ENCODE measurements at places on chromosomes 3 and 15. TPM values are rescaled to one million over a fixed set of nuclear protein-coding genes. Genes with fewer than 3 reads are reported as not detected.
A peak's percentile ranks its signal among the peaks of the same experiment; 100 is the strongest.

DNA sequence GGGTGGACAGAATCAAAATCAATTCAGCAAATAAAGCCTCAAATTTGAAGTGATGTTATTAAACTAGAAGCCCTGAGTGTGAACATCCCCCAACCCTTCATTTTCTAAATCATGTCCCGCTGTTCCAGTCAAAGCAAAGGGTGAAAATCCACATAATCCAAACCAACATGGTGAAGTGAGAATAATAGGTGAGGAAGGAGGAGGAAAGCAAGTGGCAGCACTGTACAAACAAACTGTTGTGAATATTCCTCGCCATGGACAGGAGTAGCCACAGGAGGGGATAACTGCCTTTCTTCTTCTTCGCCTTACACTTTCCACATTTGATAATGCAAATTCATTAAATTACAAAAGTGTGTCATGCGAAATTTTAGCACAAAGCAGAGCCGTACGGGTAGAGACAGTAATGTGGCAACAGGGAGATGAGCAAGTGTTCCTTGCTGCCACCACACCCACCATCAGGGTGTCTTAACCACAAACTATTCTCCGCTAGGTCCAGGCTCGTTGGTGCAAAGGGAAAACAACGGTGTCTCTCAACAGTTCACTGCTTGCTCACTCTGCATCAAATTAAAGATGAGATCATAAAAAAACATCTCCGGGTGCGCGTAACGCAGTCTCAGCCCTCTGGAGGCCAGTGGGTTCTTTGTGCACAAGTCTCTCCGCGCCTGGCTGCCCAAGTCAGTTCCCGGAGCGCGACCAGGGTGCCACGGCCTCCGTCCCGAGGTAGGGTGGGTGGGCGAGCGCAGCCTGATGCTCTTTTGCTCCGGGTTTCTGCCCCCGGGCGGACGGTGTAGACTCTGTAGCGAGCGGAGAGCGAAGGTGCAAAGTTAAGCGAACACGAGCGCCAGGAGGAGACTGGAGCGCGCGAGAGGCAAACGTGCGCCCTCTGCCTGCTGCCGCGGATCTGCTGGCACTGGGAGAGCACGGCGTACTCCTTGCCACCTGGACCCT is 6.7 kb downstream of the EPHA3 start:
- DNase-seq, result peak; percentile 70

DNA sequence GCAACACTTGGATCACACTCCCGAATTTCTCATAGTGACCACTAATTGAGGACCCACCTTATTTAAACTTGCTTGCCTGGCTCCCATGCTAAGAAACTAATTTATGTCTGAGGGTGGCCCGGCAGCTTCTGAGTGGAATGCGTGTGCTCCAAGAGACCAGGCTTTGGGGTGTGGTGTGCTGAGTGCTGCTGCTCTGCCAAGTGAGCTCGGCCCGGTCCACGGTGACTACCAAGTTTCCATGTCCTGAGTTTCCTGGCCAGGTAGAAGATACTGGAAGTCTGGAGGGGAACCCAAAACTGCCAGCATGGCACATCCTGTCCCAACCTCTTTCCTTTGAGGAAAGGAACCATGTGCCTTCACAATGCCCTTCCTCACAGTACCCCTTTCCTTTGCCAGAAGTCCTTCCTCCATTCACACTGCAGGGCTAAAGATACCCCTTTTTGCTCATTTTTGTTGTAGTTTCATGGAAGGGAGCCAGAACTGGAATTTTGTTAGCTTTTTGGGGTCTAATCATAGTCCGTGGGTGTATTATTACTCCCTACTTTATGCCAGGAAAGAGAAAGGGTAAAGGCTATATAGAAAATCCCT is 59.1 kb upstream of the ACAD9 start:
- no peak for DNase-seq

DNA sequence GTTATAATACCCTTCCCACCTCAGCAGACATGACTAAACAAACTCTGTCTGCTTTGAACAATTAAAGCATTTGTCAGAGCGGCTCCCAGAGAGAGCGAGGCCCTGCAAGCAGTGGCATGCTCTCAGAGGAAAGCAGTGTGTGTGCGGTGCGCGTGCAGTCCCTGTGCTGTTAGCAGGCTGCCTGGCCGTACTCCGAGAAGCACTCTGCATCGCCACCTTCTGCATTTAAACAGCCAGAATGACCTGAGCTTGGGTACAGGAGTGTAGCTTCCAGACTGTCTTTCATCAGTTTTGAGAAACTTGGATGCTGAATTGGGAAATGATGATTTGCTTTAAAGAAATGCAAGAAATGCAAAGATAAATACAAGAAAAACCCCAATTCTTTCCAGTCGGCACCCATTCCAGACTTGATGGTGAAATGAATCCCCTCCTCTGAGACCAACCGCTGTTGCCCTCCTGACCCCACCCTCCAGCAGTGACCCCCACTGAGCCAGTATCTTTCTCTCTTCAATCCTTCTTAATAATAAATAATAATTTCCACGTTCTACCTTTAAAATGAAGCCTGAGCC is 113.5 kb downstream of the VGLL4 start:
- DNase-seq, result peak; percentile 97

DNA sequence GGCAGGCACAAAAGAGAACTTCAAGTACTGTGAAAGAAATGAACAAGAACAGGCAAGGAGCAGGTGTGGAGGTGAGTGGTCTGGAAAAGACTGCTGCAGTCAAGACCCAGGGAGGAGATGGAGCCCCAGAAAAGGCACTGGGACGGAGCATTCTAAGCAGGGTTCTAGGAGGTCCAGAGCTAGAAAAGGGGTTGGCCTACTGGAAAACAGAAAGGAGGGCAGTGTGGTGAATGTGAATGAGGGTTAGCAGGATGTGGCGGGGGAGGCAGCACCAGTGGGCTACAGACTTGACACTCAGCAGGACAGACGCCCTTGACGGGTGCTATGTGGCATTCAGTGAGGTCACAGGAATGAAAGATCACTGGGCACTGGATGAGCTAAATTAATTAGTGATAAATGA is 75.7 kb downstream of the SENP2 start:
- no peak for DNase-seq

DNA sequence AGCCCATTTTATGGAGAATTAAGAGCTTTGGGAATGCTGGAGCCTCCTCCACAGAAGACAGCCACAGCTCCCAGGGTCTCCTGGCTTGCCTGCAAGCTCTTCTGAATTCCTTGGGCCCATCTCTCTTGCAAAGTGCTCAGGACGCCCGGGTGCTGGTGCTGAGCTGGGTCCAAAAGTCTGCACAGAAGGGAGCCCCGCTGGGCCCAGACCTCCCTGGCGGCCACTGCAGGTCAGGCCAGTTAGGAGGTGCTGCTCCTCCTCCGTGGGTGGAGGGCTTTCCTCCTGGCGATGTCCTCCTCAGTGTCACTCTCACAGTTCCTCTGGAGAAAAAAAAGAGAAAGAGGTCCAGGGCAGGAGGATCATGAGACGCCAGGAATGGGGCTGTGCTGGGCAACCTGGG is 74.5 kb upstream of the HERC1 start:
- no peak for DNase-seq

DNA sequence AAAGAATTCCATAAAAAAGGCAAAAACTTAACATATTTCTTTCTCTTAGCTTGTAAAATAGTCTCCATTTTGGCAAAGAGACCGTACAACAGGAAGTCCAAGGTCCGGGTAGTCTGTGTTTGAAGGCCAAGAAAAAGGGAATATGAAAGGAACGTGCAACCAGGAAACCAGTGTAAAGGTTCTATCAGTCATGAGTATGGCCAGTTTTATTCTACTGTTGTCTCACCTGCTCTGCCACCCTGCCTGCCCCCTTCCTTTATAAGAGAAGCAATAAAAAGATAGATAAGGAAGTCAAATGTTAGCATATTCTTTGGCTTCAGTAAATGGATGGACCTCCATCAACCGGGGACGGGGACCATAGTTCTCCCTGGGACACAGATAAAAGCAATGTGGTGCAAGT is 370.6 kb upstream of the ROBO2 start:
- no peak for DNase-seq

DNA sequence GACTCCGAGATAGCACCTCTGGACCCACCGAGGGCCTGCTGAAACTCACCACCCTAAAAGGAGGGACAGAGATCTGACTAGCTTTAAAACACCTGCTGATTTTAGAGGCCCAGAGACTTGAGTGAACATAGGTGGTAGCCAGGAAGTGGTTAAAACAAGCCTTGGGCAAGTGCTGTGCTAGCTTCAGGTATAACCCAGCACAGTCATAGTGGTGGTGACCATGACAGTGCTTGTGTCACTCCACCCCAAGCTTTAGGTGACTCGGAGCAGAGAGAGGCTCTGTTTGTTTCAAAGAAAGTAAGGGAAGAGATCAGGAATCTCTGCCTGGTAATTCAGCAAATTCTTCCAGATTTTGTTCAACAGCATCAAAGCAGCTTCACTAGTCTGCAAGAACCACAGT is 641.1 kb upstream of the BCHE start:
- DNase-seq, result no peak

DNA sequence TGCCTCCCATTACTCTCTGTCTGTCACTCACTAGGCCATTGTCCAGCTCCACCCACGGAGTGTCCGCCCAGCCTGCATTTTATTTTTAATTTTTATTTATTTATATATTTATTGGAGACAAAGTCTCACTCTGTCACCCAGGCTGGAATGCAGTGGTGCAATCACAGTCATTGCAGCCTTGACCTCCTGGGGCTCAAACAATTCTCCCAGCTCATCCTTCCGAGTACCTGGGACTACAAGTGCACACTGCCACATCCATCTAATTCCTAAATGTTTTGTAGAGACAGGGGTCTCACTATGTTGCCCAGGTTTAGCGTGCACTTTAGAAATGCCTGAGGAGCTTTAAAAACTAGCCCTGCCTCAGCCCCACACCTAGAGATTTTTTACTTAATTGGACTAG is 141.5 kb downstream of the LIPC start:
- no peak for DNase-seq

DNA sequence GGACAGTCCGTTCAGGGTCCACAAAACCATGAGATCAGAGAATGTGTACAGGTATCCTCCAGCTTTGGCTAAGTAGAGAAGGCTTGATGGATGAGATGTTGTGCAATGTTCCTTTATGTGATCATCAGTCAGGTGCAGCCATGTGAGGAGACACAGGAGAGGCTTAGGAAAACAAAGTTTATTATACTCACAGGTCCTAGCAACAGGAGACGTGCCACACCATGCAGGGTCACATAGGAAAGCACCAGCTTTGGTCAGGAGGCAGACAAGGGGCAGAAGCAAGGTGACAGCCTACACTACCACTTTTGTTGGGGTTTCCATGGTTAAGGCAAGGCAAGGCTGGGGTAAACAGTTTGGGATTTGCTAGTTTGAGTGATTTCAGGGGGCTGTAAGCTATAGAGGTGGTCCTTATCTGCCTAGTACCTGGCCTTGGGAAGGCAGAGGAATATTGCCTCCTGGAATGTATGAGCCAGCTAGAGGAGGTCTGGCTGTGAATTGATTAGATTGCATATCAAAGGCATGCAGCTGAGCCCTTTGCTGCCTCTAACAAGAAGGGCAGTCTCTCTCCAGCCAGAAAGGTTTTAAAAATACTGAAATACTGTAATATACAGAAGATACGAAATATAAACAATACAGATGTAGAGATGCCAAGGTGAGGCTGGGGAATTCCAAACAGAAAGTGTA is 248.6 kb downstream of the RYR3 start:
- DNase-seq, result no peak

DNA sequence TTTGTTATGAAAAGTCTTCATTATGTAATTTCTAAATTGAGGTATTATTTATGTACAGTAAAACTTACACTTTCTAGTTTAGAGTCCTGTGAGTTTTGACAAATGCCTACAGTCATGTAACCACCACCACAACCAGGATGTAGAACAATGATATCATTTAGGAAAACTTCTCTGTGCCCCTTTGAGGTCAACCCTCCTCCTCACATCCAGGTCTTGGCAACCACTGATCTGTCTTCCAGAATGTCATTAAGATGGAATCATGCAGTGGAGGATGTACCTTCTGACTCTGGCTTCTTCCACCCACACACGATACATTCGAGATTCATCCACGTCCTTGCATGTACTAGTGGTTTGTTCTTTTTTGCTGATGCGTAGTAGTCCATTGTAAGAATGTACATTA is 23.2 kb downstream of the MINAR1 start:
- DNase-seq, result peak; percentile 87

TCTA gene
- 34.5 TPM for total RNA-seq

NR2E3 gene
- total RNA-seq, result 0.77 TPM

WNT7A gene
- total RNA-seq, result not detected

CASR gene
- not detected for total RNA-seq

DNASE1L3 gene
- not detected for total RNA-seq

GATA2 gene
- 0.83 TPM for total RNA-seq

CD96 gene
- under 0.01 TPM for total RNA-seq

PLIN1 gene
- 0.51 TPM for total RNA-seq

LRTM1 gene
- total RNA-seq, result not detected

ITGA11 gene
- 29.6 TPM for total RNA-seq

All from fibroblast of lung (primary cell).